ENCODE measurements at places on chromosomes 6 and 20.

GRCh38 chr6:137305691-137306090 lies 86.5 kb upstream of the IFNGR1 start:
- no peak for DNase-seq

GRCh38 chr20:47490795-47491194 lies 10.9 kb upstream of the NCOA3 start:
- DNase-seq: no peak

GRCh38 chr6:130008236-130008873 lies 10.0 kb upstream of the L3MBTL3 start:
- no peak for DNase-seq

DNA sequence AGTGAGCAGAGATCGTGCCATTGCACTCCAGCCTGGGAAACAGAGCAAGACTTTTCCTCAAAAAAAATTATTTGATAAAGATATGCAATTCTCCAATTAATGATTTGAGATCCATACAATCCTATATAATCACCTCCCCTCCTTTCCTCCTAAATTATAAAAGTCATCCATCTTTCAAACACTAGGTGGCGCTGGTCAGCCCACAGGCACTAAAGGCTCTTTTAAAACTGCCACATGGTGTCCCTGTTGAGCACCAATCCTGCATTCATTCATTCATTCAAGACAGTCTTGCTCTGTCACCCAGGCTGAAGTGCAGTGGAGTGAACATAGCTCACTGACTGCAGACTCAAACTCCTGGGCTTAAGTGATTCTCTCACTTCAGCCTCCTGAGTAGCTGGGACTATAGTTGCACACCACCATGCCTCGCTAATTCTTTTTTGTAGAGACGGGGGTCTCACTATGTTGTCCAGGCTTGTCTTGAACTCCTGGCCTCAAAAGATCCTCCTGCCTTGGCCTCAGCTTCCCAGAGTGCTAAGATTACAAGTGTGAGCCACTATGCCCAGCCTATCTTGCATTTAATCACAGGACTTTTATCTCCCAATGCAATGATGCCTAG lies 58.7 kb upstream of the SLC2A12 start:
- DNase-seq: peak; percentile 63

GRCh38 chr6:22357724-22358189 lies 60.9 kb upstream of the PRL start:
- no peak for DNase-seq

- no peak for DNase-seq
Observed at GRCh38 chr6:138237463-138237862, 19.2 kb upstream of the PBOV1 start.

DNA sequence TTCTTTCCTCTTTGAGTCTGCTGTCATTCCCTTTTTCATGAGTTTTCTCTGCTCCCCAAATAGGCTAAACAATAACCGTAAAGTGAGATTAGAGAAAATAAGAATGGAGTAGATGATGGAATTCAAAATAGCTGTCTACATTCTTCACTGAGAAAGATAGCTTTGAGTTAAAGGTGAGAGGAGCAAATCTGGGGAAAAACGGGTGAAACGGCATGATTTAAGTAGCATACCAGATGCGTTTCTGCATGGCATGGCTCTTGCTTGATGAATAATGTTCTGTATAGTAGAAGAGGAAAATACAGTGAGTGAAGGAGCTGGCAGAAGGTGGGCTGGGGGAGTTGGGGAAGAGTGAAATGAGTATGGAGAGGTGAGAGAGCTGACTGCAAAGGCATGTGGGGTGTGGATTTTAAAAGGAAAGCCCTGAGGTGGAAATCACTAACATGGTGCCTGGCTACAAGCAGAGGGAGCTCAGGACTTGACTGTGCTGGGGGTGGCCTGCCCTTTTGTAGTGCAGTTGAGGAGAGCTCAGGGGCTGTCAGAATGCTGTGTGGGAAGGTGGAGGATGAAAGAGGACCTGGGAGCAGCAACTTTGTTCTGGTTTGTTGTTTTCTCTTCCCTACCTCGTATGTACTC lies 8.8 kb downstream of the BICRAL start:
- no peak for DNase-seq

GRCh38 chr20:50541606-50542041 lies 31.4 kb downstream of the PTPN1 start:
- no peak for DNase-seq

GRCh38 chr20:59996108-59996507 lies 37.9 kb downstream of the CDH26 start:
- no peak for DNase-seq

All from EL (cell line).